Brain microvascular endothelial cell (primary cell): ENCODE measurements at places on chromosomes 7 and 10.

DNA sequence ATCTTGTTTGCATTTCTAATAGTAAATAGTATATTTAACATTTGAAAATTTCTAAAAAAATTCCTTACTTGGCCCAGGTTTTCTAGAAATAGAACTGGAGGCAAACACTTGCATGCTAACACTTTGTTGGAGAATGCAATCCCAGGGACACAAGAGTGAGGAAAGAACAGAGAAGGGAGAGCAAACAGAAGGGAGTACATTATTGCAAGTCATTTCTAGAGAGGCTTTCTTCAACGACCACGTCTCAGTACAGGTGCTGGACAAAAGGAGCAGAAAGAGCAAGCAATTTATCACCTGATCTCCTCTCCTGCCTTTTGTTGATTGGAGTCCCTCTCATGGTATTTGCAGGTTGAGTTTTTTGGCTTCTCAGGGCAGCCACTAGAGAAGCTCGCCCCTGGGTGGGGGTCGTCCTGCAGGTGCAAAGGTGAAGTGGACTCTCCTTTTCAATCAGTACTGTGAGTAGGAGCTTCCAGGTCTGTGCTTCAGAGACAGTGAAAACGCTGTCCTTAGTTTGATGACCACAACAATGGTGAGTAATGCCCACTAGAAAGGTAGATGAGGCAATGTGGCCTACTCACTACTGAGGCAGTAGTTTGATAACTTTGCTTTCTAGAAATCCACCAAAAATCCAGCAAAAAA, 5.2 kb downstream of the CPED1 start:
- no peak for DNase-seq

- DNase-seq = peak; percentile 98
Observed at GRCh38 chr10:124340033-124340760, 78.5 kb downstream of the OAT start.

- DNase-seq = no peak
Observed at GRCh38 chr10:131824371-131825149, 76.2 kb upstream of the PPP2R2D start.

DNA sequence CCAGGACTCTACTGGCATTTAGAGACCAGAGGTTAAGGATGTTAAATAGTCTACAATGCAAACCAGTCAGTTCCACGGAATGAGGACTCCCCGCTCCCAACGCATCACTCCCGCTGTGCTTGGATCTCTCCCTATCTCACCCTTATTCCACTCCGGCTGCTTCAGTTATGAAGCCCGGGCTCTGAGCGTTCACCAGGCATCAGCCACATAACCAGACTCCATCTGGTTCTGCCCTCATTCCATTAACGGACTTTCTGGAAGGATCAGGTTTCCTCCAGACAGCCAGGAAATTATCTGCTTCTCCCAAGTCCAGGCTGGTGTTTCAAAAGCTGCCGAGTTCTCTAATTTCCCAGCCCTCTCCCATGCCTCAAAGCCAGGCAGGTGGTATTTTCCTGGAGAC, 499.3 kb downstream of the GLRX3 start:
- no peak for DNase-seq

DNA sequence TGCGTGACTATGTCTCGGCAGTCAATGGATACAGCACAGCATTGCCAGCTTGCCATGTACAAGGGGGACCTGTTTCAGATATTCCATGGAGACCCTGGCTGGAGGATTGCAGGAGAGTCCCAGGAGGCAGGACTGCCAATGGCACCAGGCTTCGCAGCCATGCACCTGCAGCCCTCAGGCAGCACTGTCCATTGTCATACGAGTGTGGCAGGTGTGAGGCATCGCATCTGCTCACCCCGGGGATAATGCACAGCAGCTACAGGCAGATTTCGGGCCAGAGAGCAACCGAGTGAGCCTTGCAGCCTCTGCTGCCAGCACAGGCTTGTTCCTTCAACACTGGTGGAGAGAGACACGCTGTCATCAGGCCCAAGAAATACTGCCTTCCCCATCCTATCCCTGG, 415.1 kb downstream of the PAXIP1 start:
- no peak for DNase-seq

- no peak for DNase-seq
Observed at GRCh38 chr10:122050311-122050710, 61.3 kb downstream of the TACC2 start.

GRCh38 chr7:64686493-64687184, 20.7 kb downstream of the ZNF107 start:
- DNase-seq = no peak

DNA sequence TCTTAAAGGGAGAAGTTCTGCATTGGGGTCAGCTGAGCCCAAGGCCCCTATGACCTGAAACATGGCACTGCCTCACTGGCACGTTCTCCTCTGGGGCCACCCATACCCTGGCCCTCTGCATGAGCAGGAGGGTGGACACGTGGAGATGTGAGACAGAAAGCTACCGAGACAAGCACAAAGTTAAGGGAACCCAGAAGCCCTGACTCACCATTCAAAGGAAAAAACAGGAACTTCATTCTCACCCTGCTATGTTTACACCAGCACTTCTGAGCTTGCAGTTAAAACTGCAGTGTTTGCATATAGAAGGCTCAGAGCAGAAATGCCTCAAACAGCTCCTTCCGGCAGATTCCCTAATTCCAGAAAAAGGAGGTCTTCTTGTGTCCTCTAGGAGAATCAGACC, 41.7 kb downstream of the DENND11 start:
- DNase-seq = no peak

GRCh38 chr10:98269435-98269912, 1.5 kb upstream of the LOXL4 start:
- DNase-seq = peak; percentile 70

- no peak for DNase-seq
Observed at GRCh38 chr7:158031867-158032308, 555.7 kb downstream of the PTPRN2 start.

GRCh38 chr7:151756076-151756731, 120.7 kb downstream of the PRKAG2 start:
- DNase-seq = peak; percentile 58

DNA sequence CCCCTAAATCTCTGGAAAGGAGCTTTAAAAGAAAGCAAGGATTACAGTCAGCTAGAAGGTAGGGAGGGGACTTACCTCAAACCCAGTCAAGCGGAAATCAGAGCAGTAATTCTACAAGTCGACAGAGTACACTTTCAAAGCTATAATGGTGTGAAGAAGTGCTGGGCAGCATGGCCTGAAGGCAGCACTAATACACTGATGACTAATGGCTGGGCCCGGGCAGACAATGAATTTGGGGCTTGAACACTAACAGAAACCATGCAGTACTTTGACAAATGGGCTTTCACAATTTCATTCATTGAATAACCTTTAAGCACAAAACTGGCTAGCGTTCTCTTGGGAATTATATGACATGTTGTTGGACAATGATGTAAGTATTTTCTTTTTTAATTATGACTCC, 4.7 kb downstream of the GLI3 start:
- no peak for DNase-seq

DNA sequence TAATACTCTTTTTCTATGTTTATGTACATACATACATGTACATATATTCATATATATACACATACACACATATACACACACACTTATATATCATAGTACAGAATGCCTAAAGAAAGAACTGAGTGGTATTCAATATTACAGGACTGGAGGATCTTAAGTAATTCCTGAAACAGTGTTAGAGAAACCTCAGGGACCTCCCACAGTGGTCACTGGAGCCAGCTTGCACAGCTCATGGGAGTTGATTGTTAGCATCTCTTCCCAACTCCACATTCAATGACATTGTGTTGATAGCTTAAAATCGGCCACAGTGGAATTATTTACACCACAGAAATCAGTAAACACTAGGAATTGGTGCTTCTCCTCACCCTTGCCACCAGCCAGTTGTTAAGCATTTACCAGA, 6.0 kb downstream of the LRRC17 start:
- DNase-seq = no peak

GRCh38 chr7:115475761-115476385, 554.0 kb downstream of the MDFIC start:
- no peak for DNase-seq

DNA sequence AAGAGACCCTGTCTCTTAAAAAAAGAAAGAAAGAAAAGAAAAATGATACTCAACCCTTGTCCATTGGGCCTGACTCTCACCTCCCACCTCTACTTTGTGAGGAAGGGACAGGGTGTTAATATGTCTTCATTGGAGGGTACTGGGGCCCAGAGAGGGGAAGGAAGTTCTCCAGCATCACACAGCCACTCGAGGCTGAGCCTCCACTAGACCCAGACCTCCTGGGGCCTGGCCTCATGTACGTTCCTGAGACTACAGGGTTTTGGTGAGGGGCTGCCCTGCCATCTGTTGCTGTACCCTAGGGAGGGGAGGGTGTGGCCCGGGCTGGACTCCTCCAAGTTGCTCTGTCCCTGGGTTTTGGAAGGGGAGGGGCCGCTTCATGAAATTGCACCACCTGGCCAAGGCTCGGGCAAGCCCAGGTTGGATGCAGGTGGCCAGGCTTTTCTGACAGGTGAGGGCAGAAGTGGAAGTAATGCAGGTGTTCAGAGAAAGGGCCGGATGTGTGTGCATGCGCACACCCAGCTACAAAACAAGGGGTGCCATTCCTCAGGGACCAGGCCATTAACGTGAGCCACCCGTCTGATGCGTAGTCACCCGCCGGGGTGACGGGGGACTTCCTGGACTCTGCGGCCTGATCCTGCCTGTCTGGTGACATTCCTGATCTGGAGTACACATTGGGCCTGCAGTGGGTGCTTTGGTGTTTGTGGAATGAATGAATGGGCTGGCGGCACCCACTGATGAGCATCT, 21.7 kb downstream of the GTF2IRD1 start:
- no peak for DNase-seq

DNA sequence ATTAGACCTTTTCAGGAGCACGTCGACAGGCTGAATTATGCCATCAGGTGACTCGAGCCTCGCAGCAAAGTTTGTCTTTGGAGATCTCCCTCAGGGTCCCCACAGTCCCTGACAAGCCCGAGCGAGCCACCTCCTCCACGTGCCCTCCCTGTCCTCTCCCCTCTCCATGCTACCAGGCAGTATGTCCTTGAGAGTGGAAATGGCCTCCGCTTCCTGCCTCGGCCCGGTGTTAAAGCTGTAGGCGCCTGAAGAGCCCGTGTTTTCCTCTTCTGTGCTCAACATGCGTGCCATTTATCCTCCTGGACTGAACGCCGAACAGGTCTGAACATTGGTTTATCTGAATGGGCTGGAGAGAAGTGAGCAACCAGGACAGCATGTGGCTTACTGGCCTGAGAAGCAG, 82.6 kb downstream of the GPR26 start:
- DNase-seq = no peak
